ENCODE measurements at places on chromosomes 11 and 22.

DNA sequence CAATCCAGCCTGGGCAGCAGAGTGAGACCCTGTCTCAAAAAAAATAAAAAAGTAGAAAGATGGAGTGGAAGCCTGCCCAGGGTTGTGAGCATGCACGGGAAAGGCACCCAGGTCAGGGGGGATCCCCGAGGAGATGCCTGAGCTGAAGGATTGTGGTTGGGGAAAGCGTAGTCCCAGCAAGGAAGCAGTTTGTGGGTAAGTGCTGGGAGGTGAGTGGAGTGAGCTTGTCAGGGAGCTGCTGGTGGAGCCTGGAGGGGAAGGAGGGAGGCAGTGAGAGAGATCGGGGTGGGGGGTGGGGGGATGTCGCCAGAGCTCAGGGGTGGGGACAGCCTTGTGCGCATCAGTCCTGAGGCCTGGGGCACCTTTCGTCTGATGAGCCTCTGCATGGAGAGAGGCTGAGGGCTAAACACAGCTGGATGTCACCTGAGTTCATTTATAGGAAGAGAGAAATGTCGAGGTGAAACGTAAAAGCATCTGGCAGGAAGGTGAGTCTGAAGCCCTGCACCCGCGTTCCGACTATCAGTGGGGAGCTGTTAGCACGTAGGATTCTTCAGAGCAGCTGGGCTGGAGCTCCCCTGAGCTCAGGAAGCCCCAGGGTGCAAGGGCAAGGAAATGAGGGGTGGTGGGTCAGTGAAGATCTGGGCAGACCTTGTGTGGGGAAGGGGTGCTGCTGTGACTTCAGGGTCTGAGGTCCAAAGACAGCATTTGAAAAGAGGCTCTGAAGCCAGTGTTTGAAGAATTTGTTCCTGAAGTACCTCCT is 10.2 kb downstream of the TMEM121B start:
- DNase-seq, result no peak

- DNase-seq, result no peak
Measured at GRCh38 chr11:57751676-57752253, at the start of gene BTBD18. Gene BTBD18 (minus strand): TSS chr11:57751819. CDS start chr11:57751188, 631 bp downstream.

GRCh38 chr22:46774253-46774979 is 12.0 kb downstream of the TBC1D22A start:
- DNase-seq, result no peak

- DNase-seq, result no peak
Measured at GRCh38 chr11:88051396-88051795, 123.8 kb downstream of the RAB38 start.

DNA sequence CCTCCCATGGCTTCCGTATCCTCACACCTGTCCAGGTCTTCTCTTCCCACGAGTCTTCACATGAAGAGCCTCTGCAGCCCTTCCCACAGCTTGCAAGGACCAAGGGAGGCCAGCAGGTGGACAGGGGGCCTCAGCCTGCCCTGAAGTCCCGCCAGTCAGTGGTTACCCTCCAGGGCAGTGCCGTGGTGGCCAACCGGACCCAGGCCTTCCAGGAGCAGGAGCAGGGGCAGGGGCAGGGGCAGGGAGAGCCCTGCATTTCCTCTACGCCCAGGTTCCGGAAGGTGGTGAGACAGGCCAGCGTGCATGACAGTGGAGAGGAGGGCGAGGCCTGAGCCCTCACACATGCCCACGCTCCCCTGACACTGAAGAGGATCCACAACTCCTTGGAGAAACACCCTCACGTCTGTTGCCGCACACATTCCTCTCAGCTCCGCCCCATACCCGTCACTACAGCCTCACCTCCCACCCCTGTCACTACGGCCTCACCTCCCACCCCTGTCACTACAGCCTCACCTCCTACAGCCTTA is 8.3 kb downstream of the SSH3 start:
- DNase-seq, result no peak

DNA sequence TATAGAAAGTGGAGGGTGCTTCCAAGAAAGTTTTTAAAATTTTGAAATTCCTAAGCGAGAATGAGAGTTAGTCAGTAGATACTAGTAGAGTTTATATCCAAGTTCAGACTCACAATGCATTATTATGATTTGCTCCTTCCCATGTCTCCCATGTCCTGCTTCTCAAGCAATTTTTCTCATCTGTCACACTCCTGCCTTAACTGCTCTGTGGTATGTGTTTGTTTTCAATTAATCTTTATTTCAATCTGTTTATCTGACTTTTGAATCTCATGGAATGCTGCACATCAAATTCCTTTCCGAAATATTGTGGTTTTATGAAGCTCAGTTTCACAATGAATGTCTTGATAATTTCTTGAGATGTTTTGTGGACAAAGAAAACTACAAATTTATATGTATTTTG is 18.1 kb downstream of the THY1 start:
- no peak for DNase-seq

Data from activated T-cell treated with anti-CD3 and anti-CD28 coated beads for 48 hours (primary cell).